ENCODE measurements at places on chromosomes 12 and 14.

GRCh38 chr14:85584481-85584880 lies 54.5 kb downstream of the FLRT2 start:
- DNase-seq = no peak

DNA sequence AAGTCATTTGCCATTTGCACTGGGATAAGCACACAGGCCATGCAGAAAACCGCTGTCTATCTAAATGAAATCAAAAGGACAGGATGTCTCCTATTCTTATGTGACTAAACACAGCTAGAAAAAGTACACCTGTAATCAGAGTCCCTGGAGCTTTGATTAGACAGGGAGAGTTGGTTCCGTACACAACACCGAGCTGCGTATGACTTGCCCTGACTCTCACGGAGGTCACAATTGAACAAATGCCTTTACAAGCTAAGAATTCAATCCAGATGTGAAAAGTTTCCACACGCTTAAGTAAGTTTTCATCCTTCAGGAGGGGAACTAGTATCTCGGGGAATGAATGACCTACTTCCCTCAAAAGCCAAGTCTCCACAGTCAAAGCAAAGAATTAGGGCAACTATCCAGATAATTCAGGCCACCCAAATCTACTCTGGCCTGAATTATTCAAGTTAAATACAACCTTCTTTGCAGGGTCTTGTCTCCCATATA lies 67.5 kb downstream of the RTN1 start:
- no peak for DNase-seq

GRCh38 chr12:94867066-94867855 lies 136.2 kb downstream of the NDUFA12 start:
- no peak for DNase-seq

DNA sequence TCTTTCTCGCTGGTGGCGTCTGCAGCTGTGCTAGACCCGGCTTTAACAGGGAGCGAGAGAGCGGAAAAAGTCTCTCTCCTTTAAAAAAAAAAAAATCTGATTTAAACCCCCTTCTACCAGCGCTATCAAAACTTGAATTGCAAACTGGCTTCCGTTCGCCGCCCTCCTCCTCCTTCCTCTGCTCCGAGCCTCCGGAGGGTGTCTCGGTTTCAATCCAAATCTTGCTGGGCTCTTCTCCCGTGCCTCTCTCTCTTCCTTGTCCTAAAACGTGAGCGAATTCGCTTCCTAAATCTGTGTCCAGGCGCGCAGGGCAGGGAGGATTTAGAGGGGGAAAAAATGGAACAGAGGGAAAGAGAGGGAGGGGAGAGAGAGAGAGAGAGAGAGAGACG lies 272 bp downstream of the TBX3 start:
- DNase-seq = no peak

DNA sequence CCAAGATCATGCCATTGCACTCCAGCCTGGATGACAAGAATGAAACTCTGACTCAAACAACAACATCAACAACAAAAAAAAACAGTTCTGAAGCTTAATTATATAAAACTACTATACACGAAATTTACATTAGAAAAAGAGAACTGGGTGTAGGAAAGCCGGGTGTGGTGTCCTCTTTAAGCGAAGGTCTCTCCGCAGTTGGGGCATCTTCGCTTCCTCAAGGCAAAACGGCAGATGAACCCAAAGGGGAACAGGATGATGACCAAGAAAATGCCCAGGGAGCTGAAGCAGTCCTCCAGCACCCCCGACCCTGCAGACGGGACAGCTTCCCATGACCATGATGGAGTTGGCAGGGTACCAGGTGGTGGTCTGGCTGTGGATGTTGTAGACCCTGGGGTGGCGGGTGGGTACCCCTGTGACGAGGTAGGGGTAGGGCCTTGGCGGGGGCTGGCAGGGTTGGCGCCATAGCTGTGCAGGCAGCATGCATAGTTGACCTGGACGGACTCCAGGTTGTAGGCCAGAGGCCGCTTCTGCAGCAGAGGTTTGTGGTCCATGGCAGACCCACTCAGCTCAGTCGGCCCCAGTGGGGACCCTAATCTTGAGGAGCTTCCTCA lies 18.2 kb upstream of the BCAT1 start:
- no peak for DNase-seq

DNA sequence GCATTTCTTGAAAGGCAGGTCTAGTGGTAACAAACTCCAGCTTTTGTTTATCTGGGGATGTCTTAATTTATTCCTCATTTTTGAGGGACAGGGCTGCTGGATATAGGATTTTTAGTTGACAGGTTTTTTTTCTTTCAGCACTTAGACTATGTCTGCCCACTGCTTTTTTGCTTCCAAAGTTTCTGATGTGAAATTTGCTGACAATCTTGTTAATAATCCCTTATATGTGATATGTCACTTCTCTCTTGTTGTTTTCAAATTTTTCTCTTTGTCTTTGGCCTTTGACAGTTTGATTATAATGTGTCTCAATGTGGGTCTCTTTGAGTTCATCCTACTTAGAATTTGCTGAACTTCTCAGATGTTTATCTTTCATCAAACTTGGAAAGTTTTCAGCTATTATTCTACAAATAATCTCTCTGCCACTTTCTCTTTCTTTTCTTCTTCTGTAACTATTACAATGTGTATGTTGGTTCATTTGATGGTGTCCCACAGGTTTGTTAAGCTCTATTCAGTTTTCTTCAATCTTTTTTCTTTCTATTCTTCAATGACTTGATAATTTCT lies 9.8 kb downstream of the ATL1 start:
- no peak for DNase-seq

- DNase-seq = no peak
These were observed 4.6 kb downstream of the CDH24 start for GRCh38 chr14:23052671-23053070.

- no peak for DNase-seq
These were observed 4.4 kb downstream of the AVIL start for GRCh38 chr12:57813971-57814772.

DNA sequence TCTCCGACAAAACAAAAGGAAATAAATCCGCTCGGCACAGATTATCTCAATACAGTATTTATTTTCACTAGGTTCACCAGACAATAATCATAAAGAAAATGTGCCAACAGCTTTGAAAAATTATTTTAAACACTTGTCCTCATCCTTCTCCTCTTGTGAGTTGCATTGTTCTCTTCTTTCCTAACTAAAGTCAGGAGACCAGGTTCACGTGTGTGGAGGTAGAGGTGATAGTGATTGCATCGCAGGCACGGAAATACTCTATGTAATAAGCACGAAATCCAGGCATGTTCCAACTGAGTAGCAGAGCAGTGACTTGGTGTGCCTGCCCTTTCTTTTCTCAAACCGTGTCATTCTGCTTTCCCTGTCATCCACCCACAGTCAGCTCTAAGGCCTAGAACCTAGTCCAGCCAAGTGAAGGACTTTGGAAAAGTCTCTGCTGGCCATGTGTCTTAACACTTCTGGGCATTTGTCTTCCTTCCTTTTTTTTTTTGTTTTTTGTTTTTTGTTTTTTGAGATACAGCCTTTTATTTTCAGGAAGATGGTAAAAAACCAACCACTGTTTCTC lies 939 bp upstream of the SEL1L start:
- no peak for DNase-seq

DNA sequence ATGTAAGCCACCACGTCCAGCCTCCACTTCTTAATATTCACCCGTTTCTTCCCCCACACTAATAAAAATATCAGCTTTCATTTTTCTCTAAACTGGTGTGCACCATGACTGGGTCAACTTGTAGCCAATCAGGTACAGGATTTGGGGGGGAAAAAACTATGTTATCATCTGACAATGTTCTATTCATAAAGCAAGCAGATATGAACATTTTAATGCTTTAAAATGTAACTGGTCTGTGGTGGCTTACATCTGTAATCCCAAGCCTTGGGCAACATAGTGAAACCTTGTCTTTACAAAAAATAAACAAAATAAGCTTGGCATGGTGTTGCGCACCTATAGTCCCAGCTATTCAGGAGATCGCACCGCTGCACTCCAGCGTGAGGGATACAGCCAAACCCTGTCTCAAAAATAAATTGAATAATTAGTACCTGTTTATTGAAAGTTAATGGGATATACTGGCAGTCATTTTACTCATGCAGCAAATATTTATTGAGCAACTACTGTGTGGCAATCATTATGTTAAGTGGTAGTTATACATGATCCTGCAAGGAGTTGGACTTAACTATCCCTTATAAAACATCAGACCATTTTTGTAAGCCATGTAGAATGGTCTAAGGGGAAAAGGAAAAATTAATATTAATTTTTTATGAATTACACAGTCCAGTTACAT lies 15.3 kb upstream of the ITPR2 start:
- DNase-seq = no peak

DNA sequence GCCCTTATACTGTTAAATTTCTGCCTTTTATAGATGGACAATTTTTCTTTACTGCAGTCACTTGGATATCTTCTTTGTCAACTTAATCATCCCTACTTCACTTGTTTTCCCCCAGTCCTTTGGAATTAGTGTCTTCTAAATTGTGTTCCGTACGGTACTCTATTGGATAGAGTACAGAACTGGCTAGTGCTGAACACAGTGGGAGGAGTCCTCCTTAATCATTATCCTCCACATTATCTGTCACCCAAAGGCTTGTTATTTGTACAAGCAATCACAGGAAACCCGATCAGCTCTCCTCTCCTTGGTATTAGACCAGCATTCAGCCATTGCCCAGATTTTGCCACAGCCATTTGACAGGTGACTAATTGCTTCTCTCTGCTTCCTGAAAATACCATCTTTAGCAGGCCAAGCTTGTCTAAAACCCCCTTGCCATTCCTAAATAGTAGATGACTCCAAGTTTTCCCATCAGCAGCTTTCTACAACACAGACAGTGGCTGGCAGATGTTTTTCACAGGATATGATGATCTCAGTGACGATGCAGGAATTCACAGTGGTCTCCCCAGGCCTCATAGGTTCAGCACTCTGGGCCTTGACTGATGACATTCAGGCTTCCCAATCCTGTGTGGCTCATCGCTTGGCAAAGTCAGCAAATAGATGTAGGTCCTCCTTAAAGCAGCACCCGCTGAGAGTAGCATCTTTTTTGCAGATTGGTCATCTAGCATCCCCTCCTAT lies 216.0 kb upstream of the RGS6 start:
- DNase-seq = peak; percentile 92

- peak; percentile 10 for DNase-seq
These were observed 420.2 kb upstream of the TBX3 start for GRCh38 chr12:115103884-115104883.

DNA sequence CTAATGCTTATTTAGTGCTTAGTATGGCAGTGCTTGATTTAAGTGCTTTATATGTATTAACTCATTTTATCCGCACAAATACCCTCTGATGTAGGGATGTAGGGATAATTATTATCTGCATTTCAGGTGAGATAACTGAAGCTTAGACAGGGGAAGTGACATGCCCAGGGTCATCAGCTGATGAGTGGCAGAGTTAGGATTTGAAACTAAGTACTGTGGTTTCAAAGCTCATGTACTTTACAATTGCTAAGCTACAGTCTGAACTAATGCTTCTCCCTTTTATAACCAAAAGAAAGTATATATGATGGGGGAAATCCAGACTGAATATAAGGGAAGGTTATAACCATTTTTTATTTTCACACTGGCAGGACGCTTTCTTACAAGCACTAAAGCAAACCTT lies 229.6 kb upstream of the NAV3 start:
- DNase-seq = no peak

GRCh38 chr12:47268501-47269454 lies 189.0 kb upstream of the AMIGO2 start:
- DNase-seq = peak; percentile 63

DNA sequence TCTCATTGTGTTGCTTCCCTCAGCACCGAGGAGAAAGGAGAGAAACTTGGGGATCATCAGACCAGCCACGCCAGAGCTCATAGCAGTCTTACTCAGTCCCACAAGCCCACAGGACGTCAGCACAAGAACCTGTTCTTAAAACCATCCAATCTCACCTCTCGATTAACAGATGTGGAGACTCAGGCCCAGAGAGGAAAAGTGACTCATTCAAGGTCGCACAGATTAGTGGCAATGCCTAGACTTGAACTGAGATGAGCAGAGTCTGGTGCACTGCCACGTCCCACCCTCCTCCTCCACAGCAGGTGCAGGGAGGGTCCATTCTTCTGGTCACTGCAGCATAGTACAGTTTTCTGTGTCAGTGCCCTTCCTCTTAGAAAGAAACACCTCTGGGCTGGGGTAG lies 154.9 kb upstream of the PZP start:
- DNase-seq = no peak

- no peak for DNase-seq
These were observed 171.7 kb downstream of the NRXN3 start for GRCh38 chr14:78341827-78342389.

GRCh38 chr12:6644903-6645302 lies 2.3 kb downstream of the ACRBP start:
- DNase-seq = no peak

- no peak for DNase-seq
These were observed 1320.5 kb downstream of the AACS start for GRCh38 chr12:126385785-126386184.

DNA sequence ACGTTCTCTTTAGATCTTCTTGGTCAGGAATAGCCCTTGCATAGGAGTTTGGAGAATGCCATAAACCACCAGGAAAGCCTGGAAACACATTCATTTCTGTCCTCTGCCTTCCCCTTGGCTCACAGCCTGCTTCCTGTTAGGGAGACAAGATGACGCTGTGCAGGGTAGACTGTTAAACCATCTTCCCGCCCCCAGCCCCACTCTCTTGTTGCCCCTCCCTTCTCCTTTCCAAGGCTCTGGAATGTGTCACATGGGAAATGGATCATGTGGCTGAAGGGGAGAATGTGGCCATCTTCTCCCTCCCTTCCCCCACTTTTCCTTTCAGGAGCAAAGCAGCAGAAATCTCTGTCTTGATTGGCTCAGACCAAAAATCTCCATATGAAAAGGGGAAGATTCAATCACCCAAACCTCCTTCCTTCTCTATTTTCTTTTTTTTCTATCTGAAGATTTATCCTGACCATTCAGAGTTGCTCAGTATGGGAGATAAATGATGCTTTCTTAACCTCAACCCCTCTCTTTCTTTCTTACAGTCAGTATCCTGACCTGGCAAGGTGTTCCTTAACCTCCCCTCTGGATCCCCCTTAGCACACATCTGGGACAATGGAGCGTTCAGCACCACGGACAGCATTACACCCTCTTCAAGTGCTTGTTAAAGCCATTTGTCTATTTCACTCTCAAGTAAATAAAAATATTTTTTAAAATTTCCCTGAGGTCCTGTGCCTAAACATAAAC lies 11.4 kb downstream of the GPR19 start:
- DNase-seq = peak; percentile 63

DNA sequence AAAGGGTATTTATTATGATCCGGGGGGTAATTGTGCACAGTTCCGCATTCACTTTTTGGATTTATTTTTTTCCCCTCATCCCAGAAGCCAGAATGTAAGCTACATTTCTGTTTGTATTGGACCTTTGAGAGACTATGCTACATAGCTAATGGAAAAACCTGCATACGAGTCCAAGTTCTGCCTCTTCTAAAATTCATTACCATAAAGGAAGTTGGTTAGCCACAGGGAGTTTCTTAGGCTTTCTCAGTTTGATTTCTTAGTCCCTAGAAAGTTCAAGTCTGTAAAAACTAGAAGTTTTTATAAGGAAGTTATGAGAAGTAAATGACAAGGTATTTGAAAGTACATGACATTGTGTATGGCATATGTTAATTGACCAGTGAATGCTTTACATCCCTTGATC lies 138.7 kb downstream of the PDE3A start:
- DNase-seq = no peak
